Stimulated activated memory B cell treated with anti-CD40 and anti-IgM and Interleukin-4, amounts not matched to agents 10 μg/mL and 1 μg/mL and 100 μg/mL, for 72 hours (primary cell): ENCODE measurements at places on chromosomes 13 and 19.

- ATAC-seq = no peak
Measured at GRCh38 chr13:33316890-33317289, 31.3 kb upstream of the STARD13 start.

DNA sequence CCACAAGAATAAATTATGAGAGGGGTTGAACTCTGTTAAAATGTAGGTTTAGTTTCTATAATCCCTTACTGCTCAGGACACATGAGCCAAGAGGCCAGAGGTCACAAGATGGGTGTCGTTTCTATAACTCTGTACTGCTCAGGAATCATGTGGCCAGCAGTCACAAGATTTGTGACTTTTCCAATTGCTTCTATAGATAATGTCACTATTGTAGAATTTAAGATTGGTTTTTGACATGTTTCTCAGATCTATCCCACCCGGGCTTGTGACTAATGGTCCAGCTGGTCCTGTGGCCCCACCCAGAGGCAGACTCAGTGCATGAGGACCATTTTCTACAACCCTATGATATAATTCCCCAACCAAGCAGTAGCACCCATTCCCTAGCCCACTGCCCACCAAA is 662.0 kb upstream of the KLF12 start:
- ATAC-seq = no peak

DNA sequence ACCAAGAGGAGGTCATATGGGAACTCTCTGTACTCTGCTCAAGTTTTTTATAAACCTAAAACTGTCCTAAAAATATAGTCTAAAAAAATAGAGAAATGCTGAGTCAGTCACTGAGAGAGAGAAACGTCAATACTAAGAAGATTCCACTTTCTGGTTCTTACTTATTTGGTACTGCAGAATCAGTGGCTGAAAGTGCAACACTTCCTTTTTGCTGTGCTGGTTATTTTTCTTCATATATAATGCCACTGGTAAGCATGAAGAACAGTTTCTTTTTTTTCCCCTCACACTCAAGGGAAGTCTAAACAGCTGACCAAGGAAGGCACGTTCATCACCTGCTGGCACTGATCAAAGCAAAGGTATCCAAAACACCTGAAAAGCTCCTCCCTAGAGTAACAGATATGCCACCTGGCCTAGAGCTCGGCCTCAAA is 44.3 kb upstream of the N4BP2L1 start:
- ATAC-seq = peak; percentile 48

- ATAC-seq = no peak
Measured at GRCh38 chr19:7215176-7215575, 79.0 kb downstream of the INSR start.

GRCh38 chr13:42548731-42549551 is 25.0 kb upstream of the TNFSF11 start:
- peak; percentile 94 for ATAC-seq

GRCh38 chr13:65540175-65540574 is 1690.0 kb downstream of the PCDH9 start:
- ATAC-seq = no peak

GRCh38 chr19:36093146-36093662 is 17.7 kb upstream of the OVOL3 start:
- peak; percentile 81 for ATAC-seq

- ATAC-seq = peak; percentile 90
Measured at GRCh38 chr13:79480954-79481684, at the start of gene NDFIP2. Gene NDFIP2, plus strand, starts transcription at chr13:79481155. Its CDS starts 49 bp downstream, at chr13:79481204.

DNA sequence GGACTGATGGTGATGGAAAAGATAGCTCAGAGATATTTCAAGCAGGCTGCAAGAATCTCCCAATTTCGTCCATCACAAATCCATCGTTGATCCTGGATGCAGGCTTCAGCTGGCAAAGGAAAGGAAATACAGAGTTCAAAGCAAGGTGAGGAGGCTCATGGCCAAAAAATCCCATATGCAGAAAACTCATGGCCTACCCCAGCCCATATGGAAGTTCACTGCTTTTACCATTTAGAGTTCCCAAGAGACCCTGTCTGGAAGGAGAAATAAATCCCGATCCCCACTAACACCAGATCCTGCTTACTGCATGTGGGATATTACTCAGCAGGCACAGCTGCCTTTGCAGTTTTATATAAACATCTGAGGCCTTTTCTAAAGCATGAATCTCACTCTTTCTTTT is 412.9 kb upstream of the SPRY2 start:
- no peak for ATAC-seq

DNA sequence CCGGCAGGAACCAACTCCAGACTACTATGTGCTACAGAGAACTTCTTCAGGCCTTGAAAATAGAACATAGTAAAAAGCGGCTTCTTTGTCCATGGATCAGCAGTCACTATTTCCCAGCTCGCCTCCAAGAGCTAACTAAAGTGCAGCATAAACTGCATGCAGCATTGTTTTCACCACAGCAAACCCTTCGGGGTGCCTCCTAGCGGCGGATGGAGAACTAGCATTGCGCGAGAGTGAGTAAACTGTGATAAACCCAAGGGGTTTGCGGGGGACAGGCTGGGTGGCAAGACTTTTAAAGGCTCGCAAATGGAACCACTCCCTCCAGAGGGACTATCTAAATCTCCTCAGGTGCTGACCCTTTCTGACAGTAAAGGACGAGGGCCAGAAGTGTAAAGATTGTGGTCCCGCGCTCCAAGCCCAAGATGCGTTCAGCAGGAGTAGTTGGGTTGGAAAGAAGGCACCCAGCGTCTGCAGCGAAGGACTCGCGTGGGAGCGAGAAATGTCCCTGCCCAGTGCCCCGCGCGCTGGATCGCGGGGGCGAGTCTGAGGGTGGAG is 21.5 kb upstream of the SGCG start:
- ATAC-seq = no peak
